ENCODE measurements at places on chromosomes 2 and 18.

DNA sequence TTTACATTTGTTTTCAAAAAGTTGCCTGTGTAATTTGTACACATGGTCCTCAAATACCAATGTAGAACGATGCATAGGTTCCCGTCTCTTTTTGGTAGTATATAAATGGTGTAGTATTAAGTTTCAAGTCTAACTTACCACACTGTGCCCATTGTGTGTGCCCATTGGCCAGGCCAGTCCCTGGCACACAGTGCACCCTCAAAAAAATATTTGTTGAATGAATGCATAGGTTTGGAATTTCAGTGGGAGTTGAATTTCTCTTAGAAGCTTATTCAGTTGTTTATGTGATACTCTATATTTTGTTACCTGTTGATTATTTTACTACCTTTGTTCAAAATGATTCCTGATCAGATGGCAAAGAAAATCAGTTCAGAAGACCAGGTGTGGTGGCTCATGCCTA lies 30.1 kb downstream of the IDH1 start:
- DNase-seq, result peak; percentile 17

GRCh38 chr2:189751080-189751658 lies 11.4 kb downstream of the OSGEPL1 start:
- peak; percentile 34 for DNase-seq

DNA sequence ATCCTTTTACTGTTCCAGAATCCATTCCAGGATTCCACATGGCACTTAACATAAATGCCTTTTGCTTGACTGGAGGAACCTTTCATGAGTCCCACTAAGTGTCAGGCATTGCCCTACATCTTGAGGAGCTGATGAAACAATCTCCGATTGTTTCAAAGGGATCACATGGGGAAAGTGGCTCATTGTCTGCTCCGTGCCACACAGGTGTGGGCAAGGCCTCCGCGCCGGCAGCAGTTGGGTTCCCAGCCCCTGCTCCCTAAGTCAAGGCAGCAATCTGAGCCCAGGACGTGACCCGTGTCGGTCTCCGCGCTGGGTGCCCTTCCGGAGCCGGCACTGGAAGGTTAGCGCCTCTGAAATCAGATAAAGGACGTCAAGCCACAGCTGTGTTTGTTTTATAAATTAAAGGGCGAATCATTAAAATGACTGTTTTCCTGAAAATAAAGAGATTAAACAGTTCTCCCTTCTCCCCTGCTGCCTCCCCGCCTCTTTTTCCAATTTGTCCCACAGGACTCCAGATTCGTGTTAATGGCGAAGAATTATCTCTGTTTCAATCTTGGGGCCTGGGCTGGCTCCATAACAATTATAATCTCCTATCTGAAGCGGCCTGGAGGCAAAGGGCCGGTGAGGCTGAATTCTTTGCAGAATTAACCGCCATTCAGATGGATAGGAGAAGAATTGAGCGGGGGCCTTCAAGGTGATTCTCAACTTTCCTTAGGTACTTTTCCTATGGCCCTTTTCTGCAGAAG lies 84.3 kb upstream of the FZD7 start:
- DNase-seq, result no peak

DNA sequence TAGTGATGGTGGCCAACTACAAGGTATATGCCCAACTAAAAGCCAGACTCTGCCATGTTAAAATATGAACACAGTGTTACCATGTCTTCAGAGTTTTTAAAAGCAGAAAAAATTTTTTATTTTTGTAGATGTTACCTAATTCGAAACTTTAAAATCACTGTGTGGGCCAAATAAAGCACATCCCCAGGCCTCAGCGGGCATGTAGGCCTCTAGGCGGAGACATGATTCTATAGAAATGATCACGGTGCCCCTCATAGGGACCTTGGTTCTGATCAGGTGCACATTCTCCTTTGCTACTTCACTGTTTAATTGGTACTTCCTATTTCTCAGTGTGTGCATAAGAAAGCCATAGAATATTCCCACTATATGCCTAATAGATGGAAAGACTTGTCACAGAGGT lies 349.2 kb downstream of the XIRP2 start:
- no peak for DNase-seq

- DNase-seq, result peak; percentile 94
Measured at GRCh38 chr2:33215299-33215698, 261.1 kb upstream of the RASGRP3 start.
